ENCODE measurements at places on chromosomes 12 and 14.

GRCh38 chr14:83529531-83529930 lies 1995.9 kb upstream of the SEL1L start:
- no peak for DNase-seq

DNA sequence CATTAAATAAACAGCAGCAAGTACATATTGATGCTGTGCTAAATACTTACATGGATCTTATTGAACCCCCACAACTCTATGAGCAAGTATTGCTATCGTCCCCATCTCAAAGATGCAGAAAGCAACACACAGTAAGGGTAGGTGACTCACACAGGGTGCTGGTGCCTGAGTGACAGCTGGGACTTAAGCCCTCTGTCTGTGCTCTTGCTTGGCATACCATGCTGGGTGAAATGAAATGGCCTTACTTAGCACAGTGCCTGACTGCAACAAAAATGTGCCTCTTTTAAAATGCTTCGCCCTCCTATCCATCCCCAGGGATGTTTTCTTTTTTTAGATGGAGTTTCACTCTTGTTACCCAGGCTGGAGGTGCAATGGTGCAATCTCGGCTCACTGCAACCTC lies 788 bp downstream of the TEX52 start:
- DNase-seq: no peak

- DNase-seq: no peak
These were observed 54.3 kb upstream of the RIN3 start for GRCh38 chr14:92459030-92459949.

DNA sequence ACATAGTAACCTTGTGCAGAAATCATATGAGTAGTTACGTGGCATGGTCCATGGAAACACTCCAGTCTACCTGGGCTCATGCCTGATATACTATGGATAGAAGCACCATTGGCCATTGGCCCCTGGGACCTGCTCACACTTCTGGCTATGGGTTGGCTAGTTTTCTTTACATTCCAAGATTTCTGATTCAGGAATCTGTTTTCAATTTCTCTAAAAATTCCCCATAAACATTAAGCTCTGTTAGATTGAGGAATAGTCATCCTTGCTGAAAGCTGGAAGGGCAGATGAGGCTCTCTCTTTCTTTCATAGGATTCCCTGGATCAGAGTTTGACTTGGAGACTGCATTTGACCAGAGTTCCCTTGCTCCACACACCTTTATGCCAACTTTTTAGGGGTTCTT lies 37.3 kb upstream of the RAP1B start:
- no peak for DNase-seq

DNA sequence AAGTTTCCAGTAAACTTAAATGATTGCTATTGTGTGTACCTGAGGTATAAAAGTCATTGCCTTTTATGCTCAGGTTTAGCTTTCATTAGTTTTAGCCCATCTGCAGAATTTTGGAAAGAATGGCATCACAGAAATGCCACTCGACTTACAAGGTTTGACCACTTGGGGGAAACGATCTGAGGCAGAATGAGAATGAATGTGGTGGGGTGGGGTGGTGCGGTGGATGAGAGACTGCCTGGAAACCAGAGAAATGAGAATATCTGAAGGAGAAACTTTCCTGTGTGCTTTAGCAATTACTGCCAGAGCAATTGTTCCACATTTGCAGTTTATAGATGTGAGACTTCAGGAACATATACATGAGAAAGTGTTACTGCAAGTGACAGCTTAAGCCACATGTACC lies 225.4 kb upstream of the PDE3A start:
- no peak for DNase-seq

DNA sequence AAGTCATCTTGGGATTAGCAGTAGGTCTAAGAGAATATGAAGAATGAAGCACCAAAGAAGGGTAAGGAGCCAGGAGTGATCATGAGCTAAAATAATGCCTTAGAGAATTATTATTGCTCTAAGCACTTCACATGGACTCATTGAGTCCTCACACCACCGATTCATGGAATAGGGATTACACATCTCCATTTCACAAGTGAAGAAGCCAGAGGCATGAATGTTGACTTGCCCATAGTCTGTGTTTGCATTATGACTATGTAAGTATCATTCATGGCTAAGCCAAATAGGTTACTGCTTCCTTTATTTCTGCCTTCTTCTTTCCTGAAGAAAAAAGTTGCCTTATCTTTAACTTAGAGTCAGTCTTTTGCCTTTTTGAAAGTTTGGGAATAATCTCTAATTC lies 99.3 kb upstream of the NEDD1 start:
- no peak for DNase-seq

DNA sequence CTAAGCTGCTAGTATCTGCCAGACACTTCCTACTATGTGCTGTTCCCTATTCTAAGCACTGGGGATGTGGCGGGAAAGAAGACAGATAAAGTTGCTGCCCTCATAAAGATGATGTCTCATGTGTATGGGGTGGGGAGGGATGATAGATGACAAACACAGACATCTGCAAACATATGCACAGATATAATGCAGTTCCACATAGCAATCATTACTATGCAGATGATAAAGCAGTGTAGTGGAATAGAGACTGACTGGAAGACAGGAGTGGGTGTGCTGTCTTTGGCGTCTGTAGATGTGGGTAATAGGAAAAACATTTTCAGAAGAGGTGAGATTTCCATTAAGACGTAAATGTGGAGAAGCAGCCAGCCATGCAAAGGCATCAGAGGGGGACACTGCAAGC lies 243.6 kb downstream of the DPY19L2 start:
- no peak for DNase-seq

GRCh38 chr14:61003571-61003970 lies 22.5 kb downstream of the SLC38A6 start:
- DNase-seq: no peak

DNA sequence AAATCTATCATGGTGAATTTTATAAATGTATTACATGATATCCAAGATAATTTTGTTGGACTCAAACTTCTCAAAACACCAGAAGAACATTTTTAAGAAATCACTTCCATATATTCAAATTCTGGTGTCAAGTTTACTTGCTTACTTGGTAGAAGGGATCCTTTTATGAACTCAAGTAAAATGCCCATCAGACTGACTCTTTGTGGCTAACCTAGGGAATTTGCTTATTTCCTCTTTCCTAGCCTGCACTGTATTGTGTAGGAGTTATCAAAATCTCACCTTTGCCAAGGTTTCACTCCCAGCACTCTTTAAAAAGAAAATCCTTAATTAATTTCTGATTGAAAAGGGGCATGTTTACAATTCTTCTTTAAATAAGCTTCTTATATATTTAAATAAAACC lies 196.5 kb downstream of the DUSP6 start:
- DNase-seq: no peak

GRCh38 chr12:12811343-12811742 lies 1.8 kb upstream of the DDX47 start:
- DNase-seq: no peak

DNA sequence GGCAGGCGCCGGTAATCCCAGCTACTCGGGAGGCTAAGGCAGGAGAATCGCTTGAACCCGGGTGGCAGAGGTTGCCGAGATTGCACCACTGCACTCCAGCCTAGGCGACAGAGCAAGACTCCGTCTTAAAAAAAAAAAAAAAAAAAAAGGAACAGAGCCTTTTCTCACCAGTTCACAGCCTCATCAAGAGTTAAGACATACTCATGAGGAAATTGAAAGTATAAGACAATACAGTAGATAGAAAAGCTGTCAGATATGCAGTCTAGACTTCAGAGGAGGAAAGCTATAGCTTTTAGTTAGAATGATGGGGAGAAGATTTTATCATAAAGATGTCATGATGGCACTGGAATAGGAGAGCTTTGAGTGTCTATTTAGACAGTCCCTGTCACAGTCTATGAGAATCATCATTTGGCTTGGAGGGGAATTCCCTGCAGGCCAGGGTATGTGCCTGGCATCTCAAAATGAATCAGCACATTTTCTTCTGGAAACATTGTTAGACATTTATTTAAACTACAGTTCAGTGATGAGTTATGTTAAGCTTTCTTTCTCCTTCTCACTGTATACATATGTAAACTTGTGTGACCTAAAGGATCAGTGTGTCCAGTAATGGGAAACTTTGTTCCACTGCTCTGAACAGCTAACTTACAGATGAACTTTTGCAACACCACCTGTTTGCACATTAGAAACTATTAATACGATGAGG lies 2.9 kb upstream of the RAB35 start:
- no peak for DNase-seq

DNA sequence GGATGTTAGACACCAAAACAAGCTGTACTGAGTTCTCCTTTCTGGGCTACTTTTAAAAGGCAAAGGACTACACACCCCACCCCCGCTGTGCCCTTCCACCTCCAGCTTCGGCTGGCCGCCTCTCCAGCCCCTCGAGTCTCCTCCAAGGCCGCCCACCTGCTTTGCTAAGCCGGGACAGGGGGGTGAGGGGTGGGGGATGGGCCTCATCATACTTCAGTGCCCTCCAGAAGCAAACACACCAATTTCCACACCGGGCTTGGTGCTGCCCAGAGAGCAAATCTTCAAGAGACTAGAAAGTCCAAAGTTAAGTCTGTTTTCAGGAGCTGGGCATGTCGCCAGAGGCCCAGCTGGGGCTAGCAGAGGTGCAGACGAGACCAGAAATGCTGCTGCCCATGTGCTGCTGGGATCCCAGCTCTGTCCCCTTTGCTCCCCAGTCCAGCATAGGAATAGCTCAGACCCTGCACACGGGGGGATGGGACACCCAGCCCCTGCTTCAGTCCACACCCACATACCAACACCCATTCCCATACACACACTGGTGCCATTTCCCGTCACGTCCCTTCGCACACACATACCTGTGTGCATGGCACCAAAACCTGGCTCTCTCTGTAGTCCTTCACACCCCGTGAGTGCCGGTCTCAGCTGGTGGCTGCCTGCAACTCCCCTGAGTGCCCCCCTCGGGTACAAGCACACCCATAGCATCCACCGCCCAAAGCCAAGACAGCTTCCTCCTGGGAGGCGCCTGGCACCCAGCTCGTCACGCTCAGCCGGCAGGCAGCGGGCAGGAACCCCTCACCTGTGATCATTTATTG lies 1.0 kb downstream of the SLC6A12 start:
- no peak for DNase-seq

DNA sequence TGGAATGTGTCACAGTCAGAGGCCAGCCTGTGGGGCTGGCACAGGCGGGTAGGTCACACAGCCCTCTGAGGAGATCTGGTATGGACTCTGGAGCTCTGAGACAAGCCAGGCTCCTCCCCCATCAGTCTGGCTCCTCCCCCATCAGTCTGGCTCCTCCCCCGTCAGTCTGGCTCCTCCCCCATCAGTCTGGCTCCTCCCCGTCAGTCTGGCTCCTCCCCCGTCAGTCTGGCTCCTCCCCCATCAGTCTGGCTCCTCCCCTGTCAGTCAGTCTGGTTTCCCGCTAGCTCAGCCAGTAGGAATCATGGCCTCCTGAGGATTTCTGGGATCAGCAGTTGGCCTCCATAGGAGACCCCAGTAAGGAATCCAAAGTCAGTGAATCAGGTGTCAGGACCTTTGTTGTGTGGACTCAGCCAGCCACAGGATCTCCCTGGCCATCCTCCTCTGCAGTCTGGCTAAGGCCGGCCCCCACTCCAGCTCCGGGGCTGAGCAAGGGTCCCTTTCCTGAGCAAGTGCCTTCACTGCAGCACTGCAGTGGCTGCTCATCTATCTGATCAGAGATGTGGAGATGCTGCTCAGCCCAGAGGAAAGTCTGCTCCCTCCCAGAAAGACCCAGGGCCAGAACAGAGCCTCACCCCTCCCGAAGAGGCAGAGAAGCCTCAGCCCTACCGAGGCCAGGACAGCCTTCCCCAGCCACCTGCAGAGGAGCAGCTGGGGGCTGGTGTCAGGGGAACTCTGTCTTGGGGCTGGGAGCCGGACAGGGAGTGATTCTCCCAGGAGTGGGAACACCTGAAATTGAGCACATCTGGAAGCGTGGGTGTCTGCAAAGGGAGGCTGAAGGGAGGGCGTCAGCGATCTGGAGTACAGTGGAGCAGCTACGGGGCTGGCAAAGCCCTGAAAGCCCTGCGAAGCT lies 35.7 kb downstream of the IQSEC3 start:
- DNase-seq: no peak

- DNase-seq: no peak
These were observed 33.1 kb upstream of the MMP19 start for GRCh38 chr12:55875704-55876467.

DNA sequence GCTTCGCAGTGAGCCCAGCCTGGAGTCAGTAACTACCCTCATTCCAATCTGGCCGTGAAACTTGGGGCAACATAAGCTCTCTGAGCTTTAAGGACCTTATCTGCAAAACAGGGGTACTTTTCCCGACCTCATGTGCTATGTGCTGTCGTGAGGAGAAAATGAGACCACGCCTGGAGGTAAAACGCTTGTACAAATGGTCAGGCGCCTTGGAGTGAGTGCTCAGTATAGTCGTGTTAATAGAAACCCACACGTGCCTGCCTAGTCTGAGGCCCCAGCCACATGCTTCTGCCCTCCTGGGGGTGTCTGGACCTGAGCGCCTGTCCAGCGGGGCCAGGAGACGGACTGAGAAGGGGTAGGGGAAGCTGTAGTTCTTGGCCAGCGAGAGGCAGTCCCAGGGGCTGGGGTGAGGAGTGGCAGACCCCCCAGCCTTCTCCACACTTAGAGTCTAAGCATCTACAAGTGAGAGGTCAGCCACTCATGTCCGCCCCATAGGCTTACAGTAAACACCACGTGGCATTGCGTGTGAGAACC lies 4.9 kb downstream of the AQP5 start:
- no peak for DNase-seq

GRCh38 chr14:54329082-54329695 lies 67.6 kb upstream of the CDKN3 start:
- DNase-seq: no peak

DNA sequence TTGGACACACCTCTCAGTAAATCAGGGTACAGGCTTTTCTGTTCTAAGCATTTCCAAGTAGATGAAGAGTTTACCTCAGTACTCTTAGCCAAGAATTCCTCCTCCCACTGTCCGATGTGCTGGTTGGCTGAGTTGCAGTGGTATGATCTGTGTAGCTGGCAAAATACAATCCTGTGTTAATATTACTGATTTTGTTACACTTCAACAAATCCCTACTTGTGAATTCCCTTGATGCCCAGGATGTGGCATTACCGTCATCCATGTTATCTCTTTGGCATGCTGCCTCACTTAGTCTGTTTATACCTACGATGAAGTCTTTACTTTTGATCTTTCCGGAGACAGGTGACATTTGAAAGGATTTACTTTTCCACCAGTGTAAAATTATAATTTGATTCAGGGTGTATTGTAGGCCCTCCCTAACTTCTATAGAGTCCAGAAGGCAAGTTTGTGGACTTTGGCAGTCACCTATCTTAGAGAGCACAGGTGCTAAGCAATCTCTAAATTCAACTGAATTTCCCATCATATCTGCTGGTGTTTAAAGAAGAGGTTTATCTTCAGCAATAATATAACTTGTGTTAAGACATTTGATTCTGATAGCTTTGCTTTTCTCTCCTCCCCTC lies 10.1 kb downstream of the CCDC196 start:
- no peak for DNase-seq

DNA sequence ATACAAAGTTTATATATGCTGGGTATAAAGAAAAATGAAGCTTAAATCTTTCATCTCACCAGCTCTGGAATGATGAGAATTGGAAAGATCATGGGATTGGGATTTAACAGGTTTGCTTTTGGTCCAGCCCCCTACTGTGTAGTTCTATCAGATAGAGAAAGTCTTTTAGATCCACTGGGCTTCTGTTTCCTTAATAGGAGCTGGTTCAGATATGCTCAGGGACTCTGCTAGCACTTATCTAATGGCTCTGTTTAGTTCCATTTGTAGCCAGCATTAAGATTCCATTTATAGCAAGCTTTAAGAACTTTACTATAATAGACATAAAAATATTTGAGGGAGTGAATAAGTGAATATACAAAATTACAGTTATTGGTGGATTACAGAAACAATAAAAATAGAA lies 42.6 kb downstream of the UTP20 start:
- no peak for DNase-seq
